Stimulated activated CD8-positive, alpha-beta memory T cell treated with anti-CD3 and anti-CD28 coated beads, Interleukin-15, amount 100 ng/mL, for 4 hours (primary cell): ENCODE measurements at places on chromosomes 1 and 21.

DNA sequence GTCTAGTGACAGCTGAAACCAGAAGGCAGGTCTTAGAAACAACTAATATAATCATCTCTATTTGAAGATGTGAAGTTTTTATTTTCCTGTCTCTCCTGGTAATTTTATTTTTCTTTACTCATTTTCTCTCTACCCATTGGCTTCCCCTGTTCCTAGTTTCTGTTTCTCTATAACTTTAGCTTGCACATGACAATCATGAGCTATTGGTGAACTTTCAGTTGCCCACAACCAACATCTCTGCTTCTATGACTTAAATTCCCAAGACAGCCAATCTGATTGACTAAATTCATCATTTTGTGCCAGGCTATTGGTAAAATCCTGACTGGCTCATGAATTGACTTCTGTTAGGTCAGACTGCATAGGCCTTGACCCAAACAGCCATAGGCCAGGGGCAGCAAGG, 13.7 kb upstream of the ACADM start:
- DNase-seq = no peak

DNA sequence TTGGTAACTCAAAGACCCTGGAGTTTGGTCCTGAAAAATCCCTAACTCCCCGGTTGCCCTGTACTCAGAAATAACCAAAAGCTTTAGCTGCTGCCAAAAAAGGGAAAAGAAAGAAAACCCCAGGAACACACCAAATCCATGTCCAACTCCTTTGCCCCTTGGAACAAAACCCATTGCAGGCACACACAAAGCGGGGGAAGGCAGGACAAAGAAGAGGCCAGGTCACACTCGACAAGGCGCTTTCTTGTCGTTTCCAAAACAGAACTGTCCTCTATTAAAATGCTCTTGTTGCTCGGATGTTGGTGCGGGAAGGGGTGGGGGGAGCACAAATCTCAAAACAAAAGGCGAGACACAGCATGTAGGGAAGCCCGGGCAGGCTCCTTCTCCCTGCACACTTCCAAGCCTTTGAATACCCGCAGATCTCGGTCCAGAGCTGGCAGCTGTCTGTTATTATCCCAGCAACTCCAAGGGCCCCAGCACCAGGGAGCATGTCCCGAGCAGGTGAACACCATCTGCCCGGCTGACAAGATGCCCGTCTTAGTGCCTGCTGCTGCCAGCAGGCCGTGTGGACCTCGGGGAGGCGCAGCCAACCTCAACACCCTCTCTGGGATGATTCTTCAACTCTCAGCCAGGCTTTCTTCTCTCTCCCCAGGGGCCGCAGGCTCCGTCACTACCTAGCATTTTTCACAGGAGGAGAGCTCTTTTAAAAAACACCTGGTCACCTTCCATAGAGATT, 96.4 kb downstream of the SSBP3 start:
- no peak for DNase-seq

DNA sequence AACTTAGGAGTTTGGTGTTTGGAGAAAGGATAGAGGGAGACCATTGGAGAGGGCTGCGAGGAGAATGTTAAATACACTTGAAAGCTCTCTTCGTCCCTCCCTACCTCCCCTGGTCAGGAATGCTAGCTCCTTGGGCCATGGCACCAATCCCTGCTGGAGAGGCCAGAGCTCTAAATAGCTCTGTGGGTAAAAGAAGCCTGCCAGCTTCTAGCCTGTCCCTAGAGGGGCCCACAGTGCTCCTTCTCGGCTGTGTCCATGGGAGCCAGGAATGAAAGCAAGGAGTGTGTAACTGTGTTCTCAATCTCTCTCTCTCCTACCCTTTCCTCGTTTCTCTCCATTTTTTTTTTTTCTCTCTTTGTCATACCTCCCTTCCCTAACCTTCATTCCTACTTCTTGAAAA, at the start of gene CCDC190:
Gene CCDC190, minus strand, starts transcription at position 75 of the 400 bp plus-strand sequence. CDS start 1,529 bp downstream, outside the sequence.
- DNase-seq = no peak

DNA sequence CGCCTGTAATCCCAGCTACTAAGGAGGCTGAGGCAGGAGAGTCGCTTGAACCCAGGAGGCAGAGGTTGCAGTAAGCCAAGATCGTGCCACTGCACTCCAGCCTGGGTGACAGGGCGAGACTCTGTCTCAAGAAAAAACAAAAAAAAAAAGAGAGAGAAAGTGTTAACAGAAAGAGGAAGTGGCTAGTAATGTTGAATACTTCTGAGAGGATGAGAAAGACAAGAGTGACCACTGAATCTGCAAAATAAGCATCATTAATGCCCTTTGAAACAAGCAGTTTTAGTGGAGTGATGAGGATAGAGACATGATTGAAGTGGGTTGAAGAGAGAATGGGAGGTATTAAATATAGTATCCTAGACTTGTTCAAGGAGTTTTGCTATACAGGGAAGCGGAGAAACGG, 11.7 kb downstream of the MPZ start:
- no peak for DNase-seq

DNA sequence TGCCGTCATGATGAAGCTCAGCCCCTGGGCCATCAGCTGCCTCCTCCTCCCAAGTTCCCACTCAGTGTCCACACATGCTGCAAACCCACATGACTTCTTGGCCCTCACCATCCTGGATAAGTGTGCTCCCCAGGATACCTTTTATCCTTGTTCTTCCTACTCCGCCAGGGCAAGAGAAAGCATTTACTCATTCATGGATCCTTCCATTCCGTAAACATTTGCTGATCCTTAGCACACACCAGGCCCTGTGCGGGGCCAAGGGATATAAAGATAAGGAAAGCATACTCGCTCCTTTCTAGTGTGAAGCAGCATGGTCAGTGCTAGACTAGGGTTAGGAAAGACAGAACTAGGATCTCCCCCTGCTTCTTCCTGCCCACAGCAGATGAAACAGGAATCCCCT, 122.1 kb upstream of the HMGB4 start:
- no peak for DNase-seq

- DNase-seq = no peak
These were observed 996 bp upstream of the MGST3 start for GRCh38 chr1:165629848-165630628.

GRCh38 chr1:228963795-228964177, 228.5 kb downstream of the RHOU start:
- no peak for DNase-seq

DNA sequence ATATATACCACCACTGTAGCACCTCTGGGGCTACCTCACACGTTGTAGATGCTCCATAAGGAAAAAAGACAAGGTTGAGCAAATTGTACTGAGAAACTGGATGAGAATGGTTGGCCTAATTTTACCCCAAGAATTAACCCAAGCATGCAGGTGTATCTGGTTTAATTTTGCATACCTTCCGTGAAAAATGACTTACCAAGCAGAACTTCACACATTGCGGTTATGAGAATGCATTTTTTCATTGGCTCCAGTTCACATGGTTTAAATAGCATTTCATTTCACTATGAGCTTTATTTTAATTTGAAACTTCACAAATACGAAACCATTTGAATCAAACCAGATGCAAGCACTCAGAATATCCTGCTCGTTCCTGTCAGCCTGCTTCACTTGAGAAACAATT, 512.2 kb downstream of the LTN1 start:
- DNase-seq = no peak

DNA sequence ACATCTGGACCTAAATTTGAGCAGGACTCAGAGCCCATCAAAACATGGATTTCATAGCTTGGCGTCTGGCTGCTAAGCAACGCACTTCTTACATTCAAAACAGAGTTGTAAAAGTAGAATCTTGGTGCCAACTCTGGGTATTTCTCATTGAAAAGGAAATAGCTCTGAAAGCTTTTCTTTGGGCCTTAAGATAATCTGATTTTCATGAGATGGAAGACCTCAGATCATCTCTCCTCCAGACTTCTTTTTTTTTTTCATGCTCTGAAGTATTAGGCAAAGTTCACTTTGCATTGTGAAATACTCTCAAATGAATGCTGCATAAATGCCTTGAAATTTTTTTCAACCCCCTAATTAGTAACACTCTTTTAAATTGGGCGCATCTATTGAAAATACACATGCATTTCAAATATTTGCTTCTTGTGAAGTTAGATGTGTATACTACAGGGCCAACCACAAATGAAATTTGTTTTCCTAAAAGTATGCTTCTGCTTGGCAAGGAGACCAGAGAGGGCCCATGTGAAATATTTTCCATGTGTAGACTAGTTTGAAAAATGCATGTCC, 4.2 kb downstream of the ADAMTS5 start:
- no peak for DNase-seq

DNA sequence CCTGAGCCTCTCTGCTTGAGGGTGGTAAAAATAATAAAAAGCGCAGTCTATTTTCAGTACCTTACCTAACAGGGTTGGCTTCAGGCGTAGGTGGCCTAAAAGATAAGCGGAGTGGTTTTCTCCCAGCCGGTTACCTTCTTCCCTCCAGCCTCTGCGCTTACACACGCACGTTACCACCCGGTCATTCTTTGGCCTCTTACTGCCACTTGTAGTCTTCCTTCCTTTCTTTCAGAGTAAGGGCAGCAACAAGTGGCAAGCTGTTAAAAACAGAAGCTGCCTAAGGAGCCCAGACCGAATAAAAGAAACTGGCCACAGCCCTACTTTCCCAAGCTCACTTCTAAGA, 35.4 kb downstream of the CLCA1 start:
- no peak for DNase-seq

DNA sequence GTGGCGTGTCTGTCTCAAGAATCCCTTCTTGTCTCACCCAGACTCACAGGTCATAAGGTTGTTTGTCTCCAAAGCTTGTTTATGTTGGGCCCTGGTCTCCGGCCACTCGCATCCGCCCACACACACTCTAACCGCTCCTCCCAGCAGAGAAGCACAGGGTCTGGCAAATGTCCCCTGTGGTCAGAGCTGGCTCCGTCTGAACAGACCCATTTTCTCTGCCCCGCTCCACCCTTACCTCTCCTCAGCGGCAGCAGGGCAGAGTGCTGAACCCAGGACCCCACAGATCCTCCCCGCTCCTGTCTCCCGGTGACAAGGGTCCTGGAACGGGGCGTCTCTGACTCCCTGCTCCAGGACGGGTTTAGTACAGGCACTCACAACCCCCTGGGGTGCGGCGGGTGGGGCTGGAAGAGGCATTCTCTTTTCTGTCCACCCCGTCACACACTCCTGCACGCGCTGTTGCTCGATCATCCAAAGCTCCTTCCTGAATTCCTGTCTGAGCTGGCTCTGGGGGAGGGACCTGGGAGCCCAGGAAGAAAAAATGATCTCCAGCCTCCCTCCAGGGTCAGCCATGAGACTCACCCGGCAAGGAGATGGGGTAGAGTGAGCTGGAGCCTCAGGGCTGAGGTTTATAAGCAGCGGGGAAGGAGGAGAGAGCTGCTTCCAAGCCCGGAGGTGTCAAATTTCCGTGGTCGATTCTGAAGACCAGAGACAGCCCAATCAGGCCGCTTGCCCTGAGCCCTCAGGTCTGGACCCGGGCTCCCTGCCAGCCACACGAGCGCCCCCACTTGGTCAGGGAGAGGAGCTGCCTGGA, at the start of gene S100A13:
Gene S100A13, minus strand, starts transcription at position 602 of the 811 bp plus-strand sequence. CDS start 1,033 bp downstream, outside the sequence.
- no peak for DNase-seq

- DNase-seq = no peak
These were observed at the start of gene ALPL for GRCh38 chr1:21509351-21510112. Gene ALPL (plus strand): TSS chr1:21509423. CDS start chr1:21554082, 44,659 bp downstream.

- no peak for DNase-seq
These were observed 11.3 kb upstream of the LACTBL1 start for GRCh38 chr1:22983944-22984343.

DNA sequence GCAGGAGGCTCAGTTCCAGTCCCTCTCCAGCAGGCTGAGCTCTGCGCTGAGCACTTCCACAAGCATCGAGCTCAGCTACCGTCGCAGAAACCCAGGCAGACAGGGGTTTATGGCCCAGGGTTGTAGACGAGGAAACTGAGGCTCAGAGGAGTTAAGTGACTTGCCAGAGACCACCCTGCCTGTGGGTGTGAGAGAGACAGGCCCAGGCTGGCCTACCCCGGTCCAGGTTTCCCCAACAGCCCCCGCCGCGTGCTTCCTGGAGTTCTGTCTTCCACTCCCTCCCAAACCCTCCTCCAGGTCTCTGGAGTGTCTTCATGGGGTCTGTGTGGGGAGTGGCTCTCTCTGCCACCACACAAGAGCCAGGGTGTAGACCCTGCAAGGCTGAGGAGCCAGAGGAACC, 615.9 kb downstream of the PTPRU start:
- no peak for DNase-seq

- DNase-seq = no peak
These were observed 4.4 kb upstream of the SLC37A1 start for GRCh38 chr21:42509244-42509643.

GRCh38 chr1:61230523-61230922, 148.2 kb downstream of the NFIA start:
- DNase-seq = no peak

DNA sequence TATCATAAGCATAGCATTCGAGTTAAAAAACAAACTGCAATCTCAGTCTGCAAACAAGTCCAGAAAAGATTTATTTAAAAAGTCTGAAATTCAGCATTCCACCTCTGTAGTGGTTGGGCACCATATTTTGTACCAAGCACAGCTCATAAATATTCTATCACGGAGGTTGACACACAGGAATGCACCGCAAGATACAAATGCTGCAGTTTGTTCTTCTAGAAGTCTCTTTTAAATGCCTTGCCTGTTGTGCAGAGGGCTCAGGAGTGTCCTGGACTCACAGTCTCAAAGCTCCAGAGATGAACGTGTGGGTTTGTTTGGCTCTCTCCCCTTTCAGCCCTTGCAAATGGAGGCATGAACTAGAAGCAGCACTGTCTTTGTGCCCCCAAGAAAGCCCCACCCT, 212.4 kb upstream of the USP24 start:
- DNase-seq = no peak

DNA sequence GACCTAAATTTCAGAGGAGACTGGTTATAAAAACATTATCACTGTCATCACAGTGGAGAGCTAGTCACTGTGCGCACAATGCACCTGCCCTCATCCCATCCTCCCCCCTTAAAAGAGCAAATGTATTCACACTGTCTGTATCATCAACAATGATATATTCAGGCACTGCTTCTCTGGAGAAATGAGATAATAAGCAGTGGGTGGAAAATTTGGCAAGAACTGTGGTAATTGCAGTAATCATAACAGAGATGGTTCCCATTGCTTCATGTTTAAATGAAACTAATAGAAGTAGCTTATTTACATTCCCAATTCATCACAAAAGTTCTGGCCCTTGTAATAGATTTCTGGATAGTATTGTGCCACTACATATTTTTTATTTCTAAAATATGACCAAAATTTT, 867.4 kb upstream of the ADGRL2 start:
- DNase-seq = no peak

DNA sequence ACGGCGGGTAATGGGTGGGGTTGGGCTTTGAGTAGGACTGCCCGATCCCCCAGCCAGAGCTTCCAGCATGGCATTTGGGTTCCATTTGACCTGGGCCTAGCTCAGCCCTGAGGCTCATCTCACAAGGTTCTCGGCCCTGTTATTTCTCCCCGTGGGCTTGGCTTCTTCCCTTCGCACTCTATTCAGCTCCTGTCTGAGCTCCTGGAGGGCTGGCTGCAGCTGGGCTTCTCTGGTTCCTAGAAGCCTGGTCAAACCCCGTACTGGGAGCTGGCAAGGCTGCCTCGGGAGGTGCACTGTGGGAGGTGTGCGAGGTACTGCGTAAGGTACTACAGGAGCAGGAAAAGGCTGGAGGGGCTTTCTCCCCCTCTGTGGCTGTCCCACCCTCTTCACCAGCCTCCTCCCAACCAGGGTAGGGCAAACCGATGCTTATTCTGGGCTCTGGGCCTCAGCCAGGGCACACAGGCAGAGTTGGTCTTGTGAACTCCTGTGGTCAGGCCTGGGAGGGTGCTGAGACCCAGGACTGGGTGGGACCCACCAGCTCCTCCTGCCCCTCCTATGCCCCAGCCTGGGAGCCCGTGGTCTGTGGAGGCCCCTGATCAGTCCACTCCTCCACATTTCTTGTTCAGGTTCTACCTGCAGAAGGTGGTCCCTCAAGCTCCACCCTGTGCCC, 814 bp downstream of the A3GALT2 start:
- no peak for DNase-seq

- DNase-seq = no peak
These were observed 111.3 kb upstream of the SLC44A3 start for GRCh38 chr1:94708811-94709210.
